Adrenal gland (tissue), 19 donors: ENCODE measurements at places on chromosomes 6 and 20.

- no peak for DNase-seq
Observed at GRCh38 chr6:136751991-136752390, 40.3 kb downstream of the MAP3K5 start.

DNA sequence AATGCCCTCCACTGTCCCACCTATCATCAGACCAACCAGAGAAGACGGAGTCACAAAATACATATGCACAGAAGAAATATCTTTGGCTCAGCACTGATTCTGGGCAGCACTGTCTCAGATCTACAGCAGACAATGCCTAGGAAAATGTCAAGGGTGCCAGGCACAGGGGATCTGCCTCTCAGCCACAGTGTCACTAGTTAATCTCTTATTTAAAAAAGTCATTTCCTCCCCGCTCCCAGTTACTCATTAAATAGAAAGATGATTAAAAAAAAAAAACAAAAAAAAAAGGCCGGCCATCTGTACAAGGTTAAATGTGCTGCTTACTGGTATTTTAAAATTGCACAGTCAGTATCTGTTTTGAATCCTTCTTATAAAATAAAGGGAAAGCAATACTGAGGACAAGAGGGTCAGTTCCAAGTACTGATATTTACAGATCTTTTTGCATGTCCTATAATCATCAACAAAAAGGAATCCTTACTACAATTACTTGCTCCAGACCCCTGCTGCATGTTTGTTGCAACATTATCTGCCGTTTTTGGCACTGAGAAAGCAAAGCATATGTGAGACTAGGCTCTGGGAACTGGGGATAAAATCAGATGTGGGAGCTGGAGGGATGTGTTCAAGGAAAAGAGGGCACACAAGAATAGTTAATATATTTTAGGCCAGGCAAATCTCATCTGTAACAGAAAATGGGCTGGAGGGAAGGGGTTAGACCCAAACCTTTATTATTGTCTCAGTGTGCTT, 299.3 kb downstream of the KIF16B start:
- DNase-seq: no peak

GRCh38 chr6:41644297-41644879, 6.1 kb downstream of the MDFI start:
- no peak for DNase-seq

DNA sequence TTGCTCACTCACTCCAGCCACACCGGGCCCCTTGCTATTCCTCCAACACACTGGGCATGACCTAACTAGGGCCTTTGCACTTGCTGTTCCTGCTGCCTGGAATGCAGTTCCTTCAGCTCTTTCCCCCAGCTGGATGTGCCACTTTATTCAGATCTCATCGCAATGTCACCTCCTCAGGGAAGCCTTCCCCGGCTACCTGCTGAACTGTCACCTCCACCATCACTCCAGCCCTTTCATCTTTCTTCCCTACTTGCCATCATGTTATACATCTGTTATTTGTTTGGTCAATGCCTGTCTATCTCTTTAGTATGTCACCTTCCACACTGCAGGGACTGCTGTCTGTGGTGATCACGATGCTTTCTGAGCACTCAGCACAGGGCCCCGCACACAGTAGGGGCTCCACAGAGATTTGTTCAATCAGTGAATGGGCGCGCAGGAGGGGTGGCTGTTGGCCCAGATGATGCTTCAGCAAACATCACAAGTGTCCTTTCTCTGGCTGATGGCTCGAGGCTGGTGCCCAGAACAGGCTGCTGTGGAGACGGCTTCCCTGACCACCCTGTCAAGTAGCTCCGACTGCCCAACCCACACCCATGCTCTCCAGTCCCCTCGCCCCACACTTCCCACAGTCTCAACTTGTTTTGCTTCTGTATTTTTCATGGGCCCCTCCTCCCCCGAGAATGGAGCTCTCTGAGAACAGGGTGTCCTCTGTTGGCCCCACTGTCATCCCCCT, 31.8 kb downstream of the CEBPB start:
- DNase-seq: no peak

DNA sequence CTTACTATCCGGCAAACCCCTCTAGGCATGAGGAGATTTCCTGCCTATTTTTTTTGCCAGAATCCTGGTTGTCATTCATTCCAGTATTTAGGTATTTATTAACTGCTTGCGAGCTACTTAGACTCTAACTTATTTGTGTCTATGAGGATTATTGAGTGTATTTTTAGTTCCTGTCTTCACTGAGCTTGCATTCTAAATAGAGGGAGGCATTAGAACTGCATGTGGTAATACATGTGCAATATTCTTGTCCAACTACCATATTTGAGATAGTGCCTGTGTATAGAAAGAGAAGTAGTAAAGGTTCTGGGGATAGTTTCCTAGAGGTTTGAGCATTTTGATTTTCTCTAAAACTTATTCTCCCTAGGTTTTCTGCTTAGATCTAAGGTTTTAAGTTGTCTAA, 308.9 kb downstream of the EYA4 start:
- no peak for DNase-seq

DNA sequence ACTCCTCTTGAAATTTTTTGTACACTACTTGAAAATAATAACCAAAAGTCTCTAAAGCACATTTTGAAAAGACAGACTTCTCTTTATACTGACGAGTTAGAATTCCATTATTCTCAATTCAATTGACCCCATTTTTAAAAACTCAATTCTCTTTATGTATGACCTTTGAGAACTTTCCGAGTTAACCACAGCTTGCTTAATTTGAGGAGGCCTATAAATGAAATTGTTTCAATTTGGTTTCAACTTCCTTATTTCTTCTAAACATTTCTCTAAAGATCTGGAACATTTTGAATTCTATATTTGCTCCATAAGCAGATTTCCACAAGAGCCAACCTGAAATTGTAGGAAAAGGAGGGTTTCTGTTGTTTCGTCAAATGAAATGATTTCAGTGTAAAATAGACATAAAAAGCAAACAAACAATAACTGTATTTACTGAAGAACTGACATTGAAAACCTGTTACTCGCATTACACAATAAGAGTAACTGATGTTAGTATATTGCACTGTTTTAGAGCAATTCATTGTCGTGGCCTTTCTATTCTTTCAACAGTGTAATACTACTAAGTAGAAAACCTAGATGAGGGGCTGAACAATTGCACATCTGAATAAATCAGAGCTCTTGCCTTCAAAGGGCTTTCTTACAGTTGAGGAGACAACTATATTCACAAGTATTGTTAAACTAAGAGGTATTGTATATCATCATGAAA, 223.6 kb downstream of the HIVEP2 start:
- DNase-seq: no peak

DNA sequence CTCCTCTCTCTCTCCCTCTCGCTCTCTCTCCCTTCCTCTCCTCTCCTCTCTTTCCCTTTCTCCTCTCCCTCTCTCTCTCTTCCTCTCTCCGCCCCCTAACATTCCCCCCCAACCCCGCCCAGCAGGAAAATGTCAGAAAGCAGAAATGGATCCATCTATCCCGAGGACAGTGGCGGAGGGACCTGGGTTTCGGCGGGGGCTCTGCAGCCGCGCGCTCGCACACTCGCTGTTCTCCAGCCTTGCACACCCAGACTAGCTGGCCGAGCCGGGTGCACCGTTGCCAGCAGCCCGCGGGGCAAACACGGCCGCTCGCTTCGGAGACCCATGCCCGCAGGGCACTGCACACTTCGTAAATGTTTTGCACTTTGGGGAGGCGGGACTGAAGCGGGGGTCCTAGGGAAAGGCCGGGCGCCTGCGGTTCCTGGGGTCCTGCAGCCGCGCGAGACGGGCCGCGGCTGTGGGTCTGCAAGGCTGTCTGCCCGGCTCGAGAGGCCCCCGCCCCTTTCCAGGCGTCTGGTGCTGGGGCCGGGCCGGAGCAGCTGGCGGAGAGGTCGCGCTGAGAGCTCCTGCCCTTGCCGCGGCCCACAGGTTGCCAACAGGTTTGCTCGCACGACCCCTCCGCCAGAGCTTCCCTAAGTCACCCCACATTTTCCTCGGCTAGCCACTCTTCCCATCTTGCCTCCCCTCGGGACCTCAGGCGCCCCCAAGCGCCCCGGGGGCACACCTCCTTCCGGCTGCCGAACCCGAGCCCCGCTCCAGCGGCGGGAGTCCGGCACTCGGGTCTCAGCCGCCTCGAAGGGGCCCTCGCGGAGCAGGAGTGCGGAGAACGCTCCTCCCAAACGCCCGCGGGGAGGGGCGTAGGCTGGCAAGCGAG, 818 bp upstream of the MDGA1 start:
- peak; percentile 72 for DNase-seq

DNA sequence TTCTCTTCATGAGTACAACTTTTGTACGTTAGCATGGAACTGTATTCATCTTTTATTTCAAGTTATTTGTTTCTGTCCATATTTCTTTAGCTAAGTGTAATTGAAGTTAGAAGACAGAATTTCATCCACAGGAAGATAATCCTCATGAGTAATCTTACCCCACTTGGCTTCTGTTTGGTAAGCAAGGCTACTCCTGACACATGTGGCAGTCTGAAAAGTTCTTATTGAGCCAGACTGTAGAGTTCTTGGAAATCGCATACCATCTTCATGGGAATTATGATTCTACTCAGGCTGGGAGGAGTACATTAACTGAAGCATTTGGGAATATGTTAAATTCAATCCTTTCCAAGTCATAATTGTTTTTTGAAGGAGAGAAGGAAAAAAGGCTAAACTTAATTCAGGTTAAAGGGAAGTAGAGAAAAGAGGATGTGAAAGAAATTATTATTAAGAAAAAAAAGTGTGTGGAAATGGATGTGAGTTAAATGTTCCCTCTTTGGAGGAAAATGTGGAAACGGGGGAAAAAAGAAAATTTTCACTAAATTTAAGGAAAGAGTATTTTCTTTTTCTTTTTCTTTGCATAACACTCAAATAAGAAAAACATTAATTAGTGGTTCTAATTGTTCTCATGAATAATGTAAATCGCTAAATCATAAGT, 41.5 kb upstream of the TENT5A start:
- no peak for DNase-seq

DNA sequence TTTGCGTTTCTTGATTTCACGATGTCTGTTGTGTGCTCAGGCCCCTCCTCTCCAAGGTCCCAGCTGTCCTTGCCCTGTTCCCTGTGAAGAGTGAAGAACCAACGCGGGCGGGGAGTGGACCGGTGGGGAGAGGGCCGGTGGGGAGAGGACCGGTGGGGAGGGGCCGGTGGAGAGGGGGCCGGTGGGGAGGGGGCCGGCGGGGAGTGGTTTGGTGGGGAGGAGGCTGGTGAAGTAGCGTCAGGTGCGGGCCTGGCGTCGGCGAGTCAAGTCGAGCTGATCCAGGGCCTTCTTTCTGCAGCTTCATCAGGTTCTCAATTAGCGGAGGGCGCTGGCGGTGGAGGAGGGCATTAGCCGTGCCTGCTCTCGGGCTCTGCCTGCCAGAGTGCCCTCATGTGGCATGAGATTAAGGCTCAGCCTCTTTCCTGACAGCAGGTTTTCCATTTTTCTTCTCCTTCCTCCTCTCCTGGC, 21.2 kb upstream of the BHLHE23 start:
- DNase-seq: no peak

DNA sequence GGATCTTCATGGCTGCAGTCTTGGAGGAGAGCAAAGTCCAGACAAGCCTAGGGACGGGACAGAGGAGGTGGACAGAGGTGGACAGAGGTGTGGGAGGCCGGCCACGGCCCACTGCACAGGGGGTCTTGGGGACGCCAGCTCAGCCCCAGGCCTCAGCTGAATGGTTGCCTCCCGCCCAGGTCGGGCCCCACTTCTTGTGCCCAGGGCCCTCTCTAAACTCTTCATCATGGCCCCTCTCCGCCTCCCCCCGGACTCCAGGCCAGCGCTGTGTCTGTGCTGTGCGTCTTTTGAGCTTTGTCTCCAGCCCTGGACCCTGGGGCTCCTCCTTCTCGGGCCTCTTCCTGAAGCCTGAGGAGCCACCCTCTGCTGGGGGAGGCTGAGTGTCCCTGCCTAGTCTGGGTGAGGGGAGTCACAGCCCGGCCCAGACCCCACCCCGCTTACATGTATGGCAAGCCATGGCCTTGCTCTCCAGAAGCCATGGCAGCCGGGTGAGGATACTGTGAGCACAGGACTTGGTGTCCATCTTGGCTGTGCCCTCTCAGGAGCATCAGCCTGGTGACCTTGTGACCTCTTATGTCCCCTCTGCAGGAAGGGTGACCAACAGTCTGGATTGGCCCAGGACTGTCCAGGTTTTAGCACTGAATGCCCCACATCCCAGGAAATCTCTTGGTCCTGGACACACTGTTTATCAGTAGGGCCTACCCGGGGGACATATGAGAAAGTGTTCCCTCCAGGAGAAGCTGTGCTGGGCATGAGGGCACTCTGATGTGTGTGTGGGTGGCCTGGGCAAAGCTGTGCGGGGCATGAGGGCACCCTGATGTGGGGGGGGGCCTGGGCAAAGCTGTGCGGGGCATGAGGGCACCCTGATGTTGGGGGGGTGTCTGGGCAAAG, 9.4 kb upstream of the NPBWR2 start:
- peak; percentile 10 for DNase-seq

- no peak for DNase-seq
Observed at GRCh38 chr20:1536893-1537730, 20.4 kb downstream of the SIRPD start.

- DNase-seq: no peak
Observed at GRCh38 chr6:10383331-10384090, 31.4 kb downstream of the TFAP2A start.

DNA sequence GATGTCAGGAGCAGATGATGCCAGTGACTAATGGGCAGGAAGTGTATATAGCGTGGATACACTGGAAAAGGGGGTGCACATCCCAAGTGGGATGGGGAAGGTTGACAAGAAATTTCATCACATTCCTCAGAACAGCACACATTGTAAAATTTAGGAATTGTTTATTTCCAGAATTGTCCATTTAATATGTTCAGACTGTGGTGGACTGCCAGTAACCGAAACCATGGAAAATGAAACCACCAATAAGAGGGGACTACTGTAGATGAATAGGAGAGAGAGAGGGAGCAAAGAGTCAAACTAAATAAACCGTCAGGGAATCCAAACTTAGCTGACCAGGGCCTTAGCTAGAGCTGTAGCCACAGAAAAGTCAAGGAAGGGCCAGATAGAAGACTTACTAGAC, 164.4 kb upstream of the PRDM1 start:
- DNase-seq: no peak

DNA sequence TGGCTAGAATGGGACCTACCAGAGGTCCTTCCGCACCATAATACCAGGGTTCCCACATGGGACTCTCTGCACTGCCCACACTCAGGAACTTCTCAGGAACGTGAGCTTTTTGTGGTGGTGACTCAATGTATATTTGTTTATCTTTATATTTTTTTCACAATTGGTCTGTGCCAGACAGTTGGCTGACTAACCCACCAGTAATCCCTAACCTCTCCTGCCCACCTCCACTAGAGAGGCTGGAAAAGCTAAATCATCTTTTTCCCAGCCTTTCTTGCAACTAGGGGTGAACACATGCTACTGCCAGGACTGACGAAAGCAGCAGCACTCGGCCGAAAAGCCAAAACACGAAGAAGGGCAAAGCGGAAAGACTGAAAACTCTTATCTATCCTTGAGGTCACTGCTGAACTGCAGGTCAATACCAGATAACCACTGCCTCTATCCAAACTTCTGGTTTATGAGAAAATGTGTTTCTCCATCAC, 112.9 kb downstream of the TRERF1 start:
- peak; percentile 38 for DNase-seq

GRCh38 chr20:20259533-20259932, 108.4 kb upstream of the INSM1 start:
- no peak for DNase-seq

GRCh38 chr20:63265891-63266515, 6.6 kb upstream of the ARFGAP1 start:
- no peak for DNase-seq

GRCh38 chr6:14770040-14770439, 475.8 kb upstream of the JARID2 start:
- no peak for DNase-seq

GRCh38 chr6:125117818-125118217, 35.8 kb upstream of the TPD52L1 start:
- no peak for DNase-seq

- DNase-seq: no peak
Observed at GRCh38 chr6:157732007-157732406, 91.0 kb upstream of the SNX9 start.
